ENCODE measurements at places on chromosomes 5 and 9.

DNA sequence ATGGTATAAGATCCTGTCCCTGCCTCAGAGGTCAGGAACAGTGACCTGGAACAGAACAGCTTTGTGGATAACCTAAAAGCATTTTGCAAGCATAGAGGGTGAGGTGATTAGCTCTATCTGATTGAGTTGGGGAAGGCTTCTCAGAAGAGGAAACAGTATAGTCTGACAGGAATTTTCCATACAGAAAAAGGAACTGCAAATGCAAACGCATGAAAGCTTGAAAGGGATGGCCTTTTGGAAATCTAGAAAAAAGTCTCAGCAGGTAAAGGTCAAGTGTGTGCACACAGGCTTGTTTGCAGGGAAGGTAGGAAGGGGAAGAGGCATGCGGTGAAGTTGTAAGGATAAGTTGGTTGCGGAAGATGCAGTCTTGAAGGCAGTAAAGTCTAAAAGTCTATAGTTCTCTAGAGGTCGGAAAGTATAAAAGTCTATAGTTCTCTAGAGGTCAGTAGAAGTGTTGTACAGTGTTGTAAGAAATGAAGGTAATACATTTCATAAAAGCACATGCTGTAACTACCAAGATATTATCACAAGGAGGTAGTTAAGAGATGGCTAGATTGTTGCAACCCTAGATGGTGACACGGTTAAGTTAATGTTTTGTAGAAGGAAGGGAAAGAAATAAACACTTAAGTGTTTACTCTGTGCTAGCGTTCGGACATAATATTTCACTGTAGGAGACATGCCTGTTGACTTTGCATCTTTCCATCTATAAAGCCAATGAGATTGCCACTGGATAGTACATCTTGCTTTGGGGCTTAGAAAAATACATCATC lies 16.7 kb upstream of the HSPB3 start:
- DNase-seq = no peak

- DNase-seq = no peak
Observed at GRCh38 chr5:61401726-61402125, 69.7 kb downstream of the ZSWIM6 start.

DNA sequence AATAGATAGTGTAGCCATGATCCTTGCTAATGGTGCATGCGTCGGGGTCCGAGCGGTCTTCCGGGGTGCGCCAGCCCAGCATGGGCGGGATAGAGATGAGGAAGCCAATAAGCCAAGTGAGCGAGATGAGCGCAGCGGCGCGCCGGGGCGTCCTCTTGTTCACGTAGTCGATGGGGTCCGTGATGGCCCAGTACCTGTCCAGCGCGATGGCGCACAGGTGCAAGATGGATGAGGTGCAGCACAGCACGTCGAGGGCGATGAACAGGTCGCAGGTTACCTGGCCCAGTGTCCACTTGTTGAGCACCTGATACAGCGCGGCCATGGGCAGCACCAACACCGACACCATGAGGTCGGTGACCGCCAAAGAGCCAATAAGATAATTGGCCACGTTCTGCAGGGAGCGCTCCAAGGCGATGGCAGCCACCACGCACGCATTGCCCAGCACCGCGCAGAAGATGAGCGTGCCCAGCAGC lies 1.1 kb downstream of the HTR1A start:
- no peak for DNase-seq

DNA sequence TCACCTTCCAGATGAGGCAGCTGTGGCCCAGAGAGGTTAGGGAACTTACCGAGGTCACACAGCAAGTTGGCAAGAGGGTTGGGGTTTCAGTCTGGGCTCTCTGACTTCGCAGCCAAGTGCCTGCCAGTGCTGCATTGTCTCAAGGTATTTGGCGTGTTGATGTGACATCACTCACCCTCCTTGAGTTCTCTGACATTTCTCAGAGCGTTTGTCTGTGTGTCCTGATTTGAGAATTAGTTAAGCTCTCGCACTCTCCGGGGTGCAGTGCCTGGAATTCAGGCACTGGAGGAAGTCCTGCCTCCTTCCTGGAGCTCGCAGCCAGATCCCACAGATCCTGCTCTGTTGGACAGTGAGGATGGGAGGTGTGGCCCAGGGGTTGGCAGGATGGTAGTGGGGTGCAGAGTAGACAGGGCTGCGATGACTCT lies 25.7 kb downstream of the WWC1 start:
- no peak for DNase-seq

GRCh38 chr9:124197177-124198095 lies 60.3 kb upstream of the NEK6 start:
- DNase-seq = peak; percentile 20

- DNase-seq = no peak
Observed at GRCh38 chr5:143396353-143396940, 7.0 kb downstream of the NR3C1 start.

GRCh38 chr5:55997742-55998351 lies 3.1 kb upstream of the IL6ST start:
- DNase-seq = no peak

DNA sequence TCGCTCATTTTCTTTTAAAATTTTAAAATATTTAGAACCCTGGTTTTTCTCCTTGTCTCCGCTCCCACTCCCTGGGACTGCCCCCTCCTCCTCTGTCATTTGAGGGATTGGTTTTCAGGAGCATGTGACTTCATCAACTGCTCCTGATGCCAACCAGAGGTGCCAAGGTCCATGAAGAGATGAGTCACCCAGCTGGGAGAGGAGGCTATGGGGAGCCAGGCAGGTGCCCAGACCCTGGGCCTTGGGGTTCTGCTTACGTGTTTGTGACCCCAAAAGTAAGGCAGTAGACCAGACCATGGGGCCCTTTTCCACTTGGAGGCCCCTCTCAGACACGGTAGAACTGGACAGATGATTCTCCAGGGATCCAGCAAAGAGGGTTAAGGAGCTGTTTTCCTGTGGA lies 167.0 kb downstream of the FGF18 start:
- DNase-seq = no peak

DNA sequence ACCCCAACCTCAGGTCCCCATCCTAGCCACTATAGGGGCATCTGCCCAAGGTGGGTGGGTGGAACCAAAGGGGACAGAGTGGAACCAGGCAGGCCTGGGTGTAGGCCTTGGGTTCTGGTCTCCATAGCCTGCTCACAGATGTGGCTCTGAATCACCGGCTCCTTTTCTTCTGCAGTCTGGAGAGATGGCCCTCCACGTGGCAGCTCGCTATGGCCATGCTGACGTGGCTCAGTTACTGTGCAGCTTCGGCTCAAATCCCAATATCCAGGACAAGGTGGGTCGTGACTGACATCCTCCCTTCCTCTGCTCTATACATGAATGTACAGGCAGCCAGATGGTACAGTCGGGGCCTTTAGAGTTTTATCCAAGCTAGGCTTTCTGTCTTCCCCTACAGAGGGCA lies 77.3 kb upstream of the CTSL start:
- no peak for DNase-seq

DNA sequence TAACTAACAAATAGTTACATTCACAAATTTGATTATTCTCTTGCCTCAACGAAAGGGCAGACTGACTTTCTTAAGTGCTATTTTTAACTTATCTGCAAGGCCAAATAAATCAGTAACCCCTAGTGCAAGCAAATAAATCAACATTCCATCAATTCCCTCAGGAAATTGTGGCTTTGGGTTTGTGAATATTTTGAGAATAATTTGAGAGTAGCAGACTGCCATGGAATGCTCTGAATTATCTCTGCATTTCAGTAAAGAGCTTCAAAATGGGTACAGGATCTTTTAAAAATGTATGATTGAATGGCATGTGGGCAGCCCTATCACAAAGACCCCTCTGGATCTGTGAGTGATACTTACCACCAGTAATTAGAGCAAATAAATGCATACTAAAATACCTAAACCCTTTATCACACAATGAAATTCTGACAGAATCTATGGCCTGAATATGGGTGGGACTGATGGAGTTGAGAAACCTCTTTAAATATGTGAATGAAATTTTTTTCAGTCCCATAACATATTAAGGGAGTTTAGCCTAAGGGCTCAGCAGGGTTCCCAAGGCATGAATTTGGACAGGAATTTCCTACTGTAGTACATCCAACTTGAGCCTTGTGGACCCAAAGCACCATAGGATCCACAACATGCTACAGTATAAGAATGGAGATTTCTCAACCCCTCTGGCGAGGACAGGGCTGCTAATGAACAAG lies 92.5 kb upstream of the ITGA2 start:
- no peak for DNase-seq

- no peak for DNase-seq
Observed at GRCh38 chr5:105034401-105034763, 1471.8 kb upstream of the NUDT12 start.

GRCh38 chr9:130891688-130892476 lies 4.7 kb downstream of the QRFP start:
- DNase-seq = no peak

DNA sequence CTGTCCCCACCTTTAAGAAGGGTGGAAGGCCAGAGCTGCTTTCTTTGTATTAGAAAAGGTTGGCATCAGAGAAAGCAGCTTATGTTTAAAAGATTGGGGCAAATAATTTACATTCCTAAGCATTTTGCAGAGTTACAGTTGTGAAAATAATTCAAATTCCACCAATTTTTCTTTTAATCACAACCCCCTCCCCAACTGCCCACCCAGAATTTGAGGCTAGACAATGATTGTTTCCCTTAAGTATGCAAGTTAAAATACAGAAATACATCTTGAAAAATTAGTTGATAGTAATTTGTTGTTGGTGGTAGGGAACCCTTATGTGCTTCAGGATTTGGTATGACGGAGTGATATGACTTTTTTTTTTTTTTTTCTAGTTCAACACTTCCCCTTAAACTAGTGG lies 133.0 kb downstream of the ZSWIM6 start:
- DNase-seq = no peak

DNA sequence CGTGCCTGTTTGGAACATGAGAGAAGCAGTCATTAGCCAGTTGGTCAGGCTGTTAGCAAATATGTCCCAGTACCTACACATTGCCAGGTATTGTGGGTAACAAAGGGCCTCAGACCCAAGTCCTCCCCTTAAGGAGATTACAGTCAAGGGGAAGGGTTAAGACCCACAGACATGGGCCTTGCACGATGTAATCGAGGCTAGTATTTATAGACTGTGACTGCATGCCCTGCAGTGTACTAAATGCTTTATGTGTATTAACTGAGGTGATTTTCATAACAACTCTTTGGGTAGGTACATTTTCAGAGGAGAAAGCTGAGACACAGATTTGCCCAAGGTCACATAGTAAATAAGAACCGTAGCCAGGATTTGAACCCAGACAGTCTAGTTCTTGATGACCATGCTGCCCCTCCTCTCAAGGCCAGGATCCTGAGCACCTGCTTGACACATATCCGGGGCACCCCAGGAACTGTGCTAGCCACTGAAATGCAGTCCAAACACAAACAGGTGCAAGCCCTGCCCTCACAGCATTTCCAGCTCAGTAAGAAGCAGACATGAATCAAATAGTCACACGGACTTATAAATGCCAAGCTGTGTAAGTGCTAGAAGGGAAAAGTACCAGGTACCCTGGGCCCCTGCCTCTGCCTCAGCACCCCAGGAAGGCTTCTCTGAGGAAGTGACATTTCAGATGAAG lies 32.0 kb upstream of the GRPEL2 start:
- DNase-seq = no peak

Data from testis (tissue), 5 donors.